ENCODE measurements at places on chromosomes 6 and 20.

- DNase-seq, result no peak
Measured at GRCh38 chr20:44003609-44004008, 89.0 kb downstream of the TOX2 start.

DNA sequence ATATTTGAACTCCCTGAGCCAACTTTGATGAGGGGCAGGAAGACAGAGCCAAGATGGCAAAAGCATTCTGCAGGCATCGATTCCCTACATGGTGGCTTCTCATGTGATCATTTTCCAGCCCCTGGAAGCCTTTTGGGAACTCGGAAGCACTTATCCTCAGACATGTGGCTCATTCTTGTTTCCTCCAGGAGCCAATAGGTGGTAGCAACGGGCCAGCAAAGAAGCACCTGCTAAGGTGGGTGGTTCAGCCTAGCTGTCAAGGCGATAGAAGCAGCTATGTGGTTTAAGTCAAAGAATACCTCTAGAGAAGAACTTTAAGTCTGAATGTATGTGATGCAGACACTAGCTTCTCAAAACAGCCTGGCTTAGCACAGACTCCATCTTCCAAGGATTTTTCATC, 64.9 kb upstream of the PAX1 start:
- peak; percentile 89 for DNase-seq

DNA sequence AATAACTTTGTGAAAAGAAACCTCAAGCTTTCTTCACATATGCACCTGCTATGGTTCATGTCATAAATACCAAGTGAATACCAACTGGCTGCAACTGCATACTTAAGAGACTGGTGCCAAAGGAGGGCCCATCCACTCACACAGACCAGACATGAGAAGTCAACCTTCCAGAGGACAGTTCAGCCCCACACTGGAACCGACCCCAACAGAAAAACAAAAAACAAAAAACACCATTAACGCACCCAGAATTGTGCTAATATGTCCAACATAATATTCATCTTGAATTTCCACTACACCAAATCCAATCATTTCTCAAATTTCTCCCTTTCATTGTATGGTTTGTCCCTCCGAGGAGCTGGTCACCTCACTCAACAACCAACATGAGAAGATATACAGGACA, 42.8 kb downstream of the CHD6 start:
- DNase-seq, result no peak

DNA sequence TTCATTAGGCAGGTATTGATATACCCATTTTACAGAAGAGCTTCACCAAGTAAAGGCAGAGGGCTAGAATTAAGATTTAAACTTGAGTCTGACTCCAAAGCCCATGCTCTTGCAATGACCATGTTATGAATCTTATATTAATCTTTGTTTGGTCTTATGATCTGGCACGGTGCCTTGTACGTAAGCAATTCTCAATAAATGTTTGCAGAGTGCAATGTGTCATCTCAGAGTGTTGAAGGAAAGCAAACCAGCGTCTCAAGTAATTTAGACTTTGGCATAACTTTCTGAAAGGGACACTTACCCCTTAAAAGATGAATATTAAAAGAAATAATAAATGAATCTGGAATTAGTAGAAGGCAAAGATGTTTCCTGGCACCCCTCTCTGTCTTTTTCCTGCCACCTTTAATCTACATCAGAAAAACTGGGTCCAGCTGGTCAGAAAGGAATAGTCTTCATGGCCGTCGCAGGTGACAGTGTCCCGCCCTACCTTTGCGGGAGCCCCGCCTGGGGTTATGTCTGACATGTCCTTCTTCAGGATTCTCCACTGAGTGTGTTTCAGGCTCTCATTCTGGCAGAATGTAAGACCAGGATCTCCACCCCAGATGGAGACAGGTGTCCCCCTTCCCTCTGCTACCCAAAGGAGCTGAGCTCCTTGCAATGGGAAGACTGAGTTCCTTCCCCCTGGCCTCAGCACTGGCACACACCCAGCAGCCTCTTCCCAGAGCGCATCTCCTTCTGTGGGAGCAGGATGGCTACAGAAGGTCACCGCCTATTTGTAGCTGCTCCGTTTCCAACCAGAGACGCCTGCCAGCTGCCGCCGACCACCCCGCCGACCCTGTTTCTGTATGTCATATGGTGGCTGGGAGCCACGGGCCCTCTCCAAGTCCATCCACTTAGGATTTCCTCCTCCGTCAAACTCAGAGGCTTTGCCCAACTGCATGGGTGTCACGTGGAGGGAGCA, 266.3 kb upstream of the ECI2 start:
- DNase-seq, result no peak

GRCh38 chr6:66900133-66901083, 1193.4 kb upstream of the EYS start:
- no peak for DNase-seq

DNA sequence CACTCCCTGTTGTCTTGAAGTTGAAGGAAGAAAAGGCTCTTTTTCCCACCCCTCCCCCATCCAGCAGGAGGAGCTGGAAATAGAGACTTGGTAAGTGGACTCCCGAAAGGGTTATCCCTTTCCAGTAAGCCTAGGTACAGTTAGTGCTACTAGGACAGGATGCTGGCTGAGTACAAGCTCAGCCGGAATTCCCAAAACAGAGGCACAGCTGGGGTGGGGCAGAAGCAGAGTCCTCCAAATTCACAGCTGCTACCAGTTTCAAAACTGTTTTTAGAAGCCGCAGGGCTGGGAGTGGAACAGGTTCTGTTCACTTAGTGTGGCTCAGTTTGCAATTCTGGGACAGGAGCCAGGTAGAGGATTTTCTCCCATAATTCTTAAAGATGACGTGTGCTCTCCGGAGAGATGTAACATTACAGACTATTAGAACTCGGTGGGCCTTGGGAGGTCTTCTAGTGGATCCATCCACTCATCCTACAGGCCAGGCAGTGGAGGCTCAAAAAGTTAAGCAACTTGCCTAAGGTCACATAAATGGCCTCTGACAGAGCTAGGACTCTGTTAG, 19.0 kb upstream of the UTRN start:
- DNase-seq, result no peak

- DNase-seq, result no peak
Measured at GRCh38 chr6:87366072-87366827, 21.6 kb downstream of the C6orf163 start.

GRCh38 chr6:31763619-31763940, 1.1 kb downstream of the SAPCD1 start:
- DNase-seq, result peak; percentile 70

DNA sequence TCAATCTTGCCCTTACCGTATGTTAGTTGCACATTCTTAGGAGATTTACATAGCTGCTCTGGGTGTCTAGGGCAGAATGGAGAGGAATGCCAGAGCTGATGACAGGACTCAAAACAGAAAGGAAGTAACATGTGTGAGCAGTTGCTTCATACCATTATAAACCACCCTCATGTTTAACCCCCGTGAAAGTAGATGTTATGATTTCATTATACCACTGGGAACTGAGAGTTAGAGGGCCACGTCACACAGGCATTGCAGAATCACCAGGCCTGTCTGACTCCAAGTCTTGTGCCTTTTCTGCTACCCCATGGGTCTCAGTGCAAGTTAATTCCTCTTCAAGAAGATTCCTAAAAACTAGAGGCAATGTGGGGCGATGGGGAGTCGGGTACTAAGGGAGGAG, 23.5 kb upstream of the SIM1 start:
- DNase-seq, result no peak

DNA sequence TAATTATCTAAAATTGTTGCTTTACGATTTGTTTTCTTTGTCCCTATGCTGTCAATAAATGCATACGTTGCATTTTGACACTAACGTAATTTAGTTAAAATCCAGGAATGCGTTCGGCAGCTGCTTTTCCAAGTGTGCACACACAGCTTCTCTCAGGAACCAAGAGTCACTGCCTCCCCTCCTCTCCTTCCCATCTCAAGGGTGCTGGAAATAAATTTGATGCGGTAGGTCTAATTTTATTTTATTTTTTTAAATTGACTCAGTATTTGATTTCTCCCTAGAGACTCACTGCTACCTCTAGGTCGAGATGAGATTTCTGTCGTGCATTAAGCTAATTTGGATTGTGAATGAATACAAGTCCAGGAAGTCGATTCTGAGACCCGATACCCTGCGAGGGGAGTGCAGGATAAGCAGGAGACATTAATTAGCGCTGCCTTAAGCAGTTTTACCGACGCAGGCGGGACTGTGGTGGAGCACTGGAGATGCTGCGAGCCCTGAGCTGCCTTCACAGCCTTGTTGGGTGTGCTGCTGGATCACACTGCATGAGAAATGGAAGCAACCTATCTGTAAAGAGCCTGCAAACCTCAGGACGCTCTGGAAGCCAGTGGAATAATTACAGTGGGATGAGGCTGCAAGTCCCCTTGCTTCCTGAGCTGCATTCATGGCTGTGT, 381.2 kb downstream of the C6orf118 start:
- DNase-seq, result peak; percentile 63

DNA sequence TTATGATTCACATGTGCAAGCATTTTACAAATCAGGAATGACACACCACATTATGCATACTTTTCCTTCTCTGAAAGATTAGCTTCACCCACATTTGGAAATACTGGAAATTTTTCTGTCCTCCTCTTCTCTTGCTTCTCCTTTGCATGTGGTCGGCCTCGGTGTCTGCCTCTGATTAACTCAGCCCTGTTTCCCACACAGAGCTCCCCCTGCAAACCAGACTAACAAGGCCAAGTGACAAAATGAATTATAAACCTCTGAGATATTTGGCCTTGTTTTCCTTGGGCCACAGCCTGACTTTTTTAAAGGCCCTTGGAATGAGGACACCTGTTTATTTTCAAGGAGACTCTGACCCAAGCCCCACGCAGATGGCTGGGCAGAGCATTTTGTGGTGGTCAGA, 9.0 kb upstream of the CCN6 start:
- no peak for DNase-seq

GRCh38 chr6:33427585-33428223, 7.8 kb downstream of the SYNGAP1 start:
- peak; percentile 63 for DNase-seq

- no peak for DNase-seq
Measured at GRCh38 chr20:1567392-1568162, 10.1 kb upstream of the SIRPD start.

DNA sequence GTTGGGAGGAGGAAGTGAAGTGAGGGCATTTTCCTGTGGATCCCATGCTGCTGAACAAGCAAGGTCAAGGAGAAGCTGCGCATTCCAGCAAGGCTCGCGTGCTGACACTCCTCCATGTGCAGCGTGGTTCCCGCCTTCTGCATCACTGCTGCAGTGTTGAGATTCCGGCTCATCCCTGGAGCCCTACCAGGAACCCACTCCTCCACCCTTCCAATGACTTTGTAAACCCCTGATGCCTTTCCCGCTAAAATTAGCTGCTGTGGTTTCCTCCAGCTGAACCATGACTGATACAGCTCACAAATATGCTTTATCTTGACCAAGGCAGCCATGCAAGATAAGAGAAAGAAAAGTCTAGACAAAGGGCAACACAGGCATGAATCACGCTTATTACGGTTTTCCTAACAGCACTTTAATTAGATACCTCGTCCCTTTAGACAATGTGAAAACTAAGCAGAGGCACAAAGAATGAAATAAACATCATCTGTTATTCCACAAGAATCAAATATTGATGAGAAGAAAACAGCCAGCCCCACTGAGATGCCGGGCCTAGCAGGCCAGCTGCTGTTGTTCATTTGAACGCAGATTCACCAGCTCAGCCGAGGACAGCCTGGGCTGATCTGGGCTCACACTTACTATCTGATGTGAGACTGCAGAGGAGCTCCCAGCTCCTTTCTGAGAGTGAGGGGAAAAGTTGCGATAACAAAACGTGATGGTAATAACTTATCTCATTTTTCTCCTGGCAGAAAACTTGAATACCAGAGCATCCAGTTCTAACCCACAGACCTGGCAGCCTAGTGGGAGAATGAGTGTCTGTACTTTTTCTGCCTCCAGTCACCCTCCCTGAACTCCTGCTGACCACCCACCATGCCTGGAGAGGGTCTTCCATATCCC, 14.2 kb upstream of the BNIP5 start:
- no peak for DNase-seq

- DNase-seq, result no peak
Measured at GRCh38 chr20:49890471-49891361, 24.6 kb downstream of the SPATA2 start.

GRCh38 chr6:31497531-31498476, at the start of gene MICB:
MICB (plus strand) TSS chr6:31498145; CDS start chr6:31498194, 49 bp downstream.
- DNase-seq, result peak; percentile 61

DNA sequence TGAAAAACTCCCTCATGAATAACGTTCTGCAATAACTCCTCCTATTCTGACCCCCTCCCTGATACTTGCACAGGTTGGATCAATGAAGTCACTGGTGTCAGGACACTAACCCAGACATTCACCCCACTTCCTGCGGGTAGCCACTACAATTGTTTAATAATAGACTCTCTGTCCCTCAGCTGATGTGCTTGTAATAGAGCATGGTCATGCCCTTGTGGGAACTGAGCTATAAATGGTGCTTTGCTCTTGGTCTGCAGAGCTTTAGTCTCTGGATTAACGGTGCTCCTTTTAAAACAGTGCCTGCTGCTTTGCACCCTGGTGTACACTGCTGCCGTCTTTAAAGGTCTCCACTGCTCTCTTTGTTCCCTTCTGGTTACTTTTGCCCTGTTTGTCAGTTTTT, 127.3 kb downstream of the BACH2 start:
- DNase-seq, result no peak

- DNase-seq, result no peak
Measured at GRCh38 chr20:56429941-56430340, 17.9 kb downstream of the CASS4 start.

- no peak for DNase-seq
Measured at GRCh38 chr6:126907996-126908395, 210.5 kb upstream of the RSPO3 start.

DNA sequence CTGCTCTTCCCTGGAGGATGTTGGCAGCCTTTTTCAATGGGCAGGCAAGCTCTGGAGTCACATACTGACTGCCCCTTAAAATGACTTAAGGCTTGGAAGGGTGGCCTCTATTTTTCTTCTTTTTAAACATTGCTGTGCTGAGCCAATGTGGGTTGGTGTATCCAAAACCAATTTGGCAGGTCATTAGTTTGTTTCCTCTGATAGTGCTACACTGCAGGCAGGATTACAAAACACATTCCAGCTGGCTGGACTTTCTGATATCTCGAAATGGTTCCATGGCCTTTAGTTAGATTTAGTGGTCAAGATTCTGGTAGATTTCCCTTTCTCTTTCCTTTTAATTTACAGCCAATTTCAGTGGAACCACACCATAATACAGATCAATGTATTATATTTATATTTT, 28.1 kb upstream of the BMP2 start:
- DNase-seq, result no peak

DNA sequence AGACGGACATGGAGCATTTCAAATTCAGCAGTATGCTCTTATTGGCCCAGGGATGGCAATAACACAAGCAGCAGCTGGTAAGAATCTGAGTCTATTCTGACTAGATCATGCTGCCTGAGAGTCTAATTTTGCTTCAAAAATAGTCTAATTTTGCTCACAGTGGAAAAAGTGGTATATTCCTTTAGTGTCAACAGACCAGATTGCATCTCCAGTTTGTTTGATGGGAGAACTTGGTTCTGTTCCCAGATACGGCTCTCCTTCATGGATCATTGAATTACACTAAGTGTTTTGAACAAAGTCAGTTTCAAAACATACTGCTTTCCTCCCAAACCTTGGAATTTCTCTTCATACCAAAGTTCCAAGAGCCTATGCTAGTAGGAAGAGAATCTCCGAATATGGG, 586.1 kb downstream of the RNF144B start:
- no peak for DNase-seq
